ACHN (cell line): ENCODE measurements at places on chromosomes 2 and 18.

DNA sequence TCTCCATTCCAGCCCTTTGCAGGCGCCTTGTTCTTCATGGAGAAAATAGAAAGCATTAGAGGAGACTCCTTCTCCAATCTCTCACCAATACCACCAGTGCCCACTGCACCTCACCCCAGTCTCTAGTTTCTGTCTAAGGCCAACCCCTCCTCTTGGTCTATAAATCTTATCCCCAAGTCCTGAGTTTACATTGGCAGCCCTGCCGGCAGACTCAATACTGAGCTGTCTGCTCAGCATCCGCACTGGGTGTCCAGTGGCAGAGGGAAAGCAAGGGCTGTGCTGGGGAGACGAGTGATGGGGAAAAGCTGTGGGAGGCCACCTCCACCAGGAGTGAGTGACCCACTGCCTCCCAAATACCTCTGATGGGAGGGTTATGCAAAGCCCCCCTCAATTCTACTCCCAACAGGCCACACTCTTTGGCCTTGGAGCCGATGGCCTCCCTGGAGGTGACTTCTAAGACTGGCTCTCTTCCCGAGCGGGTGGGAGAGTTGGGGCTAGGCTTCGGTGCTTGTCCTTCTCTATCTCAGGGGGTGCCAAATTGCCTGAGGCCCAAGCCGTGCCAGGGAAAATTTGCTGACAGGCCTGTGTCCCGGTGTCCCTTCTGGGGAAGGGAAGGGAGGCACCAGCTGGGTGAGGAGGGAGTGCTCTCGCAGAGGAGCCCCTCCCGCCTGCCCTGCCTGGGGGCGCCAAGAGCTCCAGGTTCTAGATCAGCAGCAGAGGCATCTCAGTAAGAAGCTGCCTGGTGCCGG is 165.2 kb upstream of the MSH6 start:
- no peak for DNase-seq

DNA sequence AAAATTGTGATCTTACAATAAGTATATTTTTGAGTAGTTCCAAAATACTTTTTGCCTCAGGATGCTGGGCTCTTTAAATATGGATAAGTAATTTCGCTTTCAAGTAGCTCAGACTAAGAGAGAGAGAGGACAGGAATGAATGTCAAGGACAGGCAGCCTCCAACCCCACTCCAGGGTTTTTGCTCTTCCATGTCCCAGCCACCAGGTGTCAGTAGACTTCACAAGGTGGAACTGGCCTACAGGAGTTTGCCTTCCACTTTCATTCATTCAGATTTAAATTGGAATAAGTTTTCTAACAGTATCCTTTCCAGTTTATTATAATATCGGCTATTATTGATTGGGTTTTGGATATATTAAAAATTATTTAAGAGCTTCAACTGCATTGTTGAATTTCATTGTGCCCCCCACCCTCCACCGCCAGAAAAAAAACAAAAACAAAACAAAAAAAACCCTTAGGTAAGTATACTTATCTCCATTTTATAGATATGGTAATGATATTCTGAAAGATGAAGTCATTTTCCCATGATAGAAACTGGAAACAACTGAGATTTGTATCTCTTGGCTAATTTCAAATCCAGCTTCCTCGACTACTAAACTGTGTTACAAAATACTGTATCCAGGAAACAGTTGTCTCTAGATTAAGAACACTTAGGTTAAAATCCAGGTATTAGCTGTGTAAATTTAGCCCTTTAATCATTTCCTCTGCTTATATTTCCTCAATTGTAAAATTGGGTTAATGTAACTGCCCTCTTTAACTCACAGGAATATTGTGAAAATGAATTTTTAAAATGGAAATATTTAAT is 793.1 kb downstream of the ERBB4 start:
- peak; percentile 77 for DNase-seq

DNA sequence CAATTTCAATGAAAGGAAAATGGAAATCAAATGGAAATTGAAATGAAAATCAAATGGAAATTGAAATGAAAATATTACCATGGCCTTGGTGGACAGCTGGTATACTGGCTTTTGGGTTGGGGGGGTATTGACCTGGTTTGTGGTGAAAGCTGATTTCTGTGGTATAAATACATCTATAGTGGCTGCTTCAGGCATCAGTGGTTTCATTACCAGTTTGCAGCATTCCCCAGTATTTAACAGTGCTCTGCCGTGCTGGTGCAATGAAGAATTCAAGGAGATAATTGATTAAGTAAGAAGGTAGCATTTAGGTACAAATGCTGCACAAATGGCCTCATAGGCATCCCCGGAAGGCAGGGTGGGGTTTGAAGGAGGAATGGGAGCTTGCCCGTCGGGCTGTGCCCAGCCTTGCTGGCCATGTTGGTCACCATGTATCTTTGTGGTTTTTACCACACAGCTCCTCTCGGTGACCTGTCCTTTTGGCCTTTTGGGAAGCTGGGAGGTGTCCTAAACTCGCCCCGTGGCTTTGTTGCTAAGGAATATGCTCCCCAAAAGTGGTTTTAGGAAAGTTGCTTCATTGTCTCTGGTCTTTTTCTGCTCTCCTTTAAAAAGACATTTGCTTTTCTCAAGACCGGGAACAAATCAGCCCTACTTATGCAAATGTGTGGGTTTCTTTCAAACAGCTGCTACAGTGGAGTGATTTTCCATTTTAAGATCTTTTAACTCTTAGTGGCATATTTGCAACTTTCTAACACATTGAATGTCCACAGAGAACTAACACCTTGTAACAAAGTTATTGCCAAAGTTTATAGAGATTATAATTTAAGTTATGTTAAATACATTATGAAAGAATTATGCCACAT is 28.6 kb downstream of the SNTG2 start:
- DNase-seq: no peak

GRCh38 chr2:71940695-71941094 is 207.0 kb downstream of the CYP26B1 start:
- no peak for DNase-seq

DNA sequence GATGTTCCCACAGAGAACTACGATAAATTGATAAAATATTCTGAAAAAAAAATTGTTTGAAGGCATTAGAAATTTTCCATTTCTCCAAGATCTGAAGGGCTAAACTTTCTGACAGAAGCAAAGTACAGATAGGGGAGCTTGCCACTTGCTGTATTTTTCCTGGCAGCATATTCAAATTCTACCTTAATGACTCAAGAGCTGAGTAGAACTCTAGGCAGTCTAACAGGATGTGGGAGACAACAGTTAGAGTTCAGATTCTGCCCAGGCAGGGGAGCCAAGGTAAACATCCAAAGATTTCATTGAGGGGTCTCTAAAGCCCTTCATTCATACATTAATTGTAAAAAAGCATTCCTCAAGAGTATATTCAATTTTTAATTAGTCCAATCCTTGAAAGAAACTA is 46.0 kb upstream of the RIT2 start:
- no peak for DNase-seq

- DNase-seq: no peak
Observed at GRCh38 chr18:77042583-77042982, 90.0 kb downstream of the MBP start.

DNA sequence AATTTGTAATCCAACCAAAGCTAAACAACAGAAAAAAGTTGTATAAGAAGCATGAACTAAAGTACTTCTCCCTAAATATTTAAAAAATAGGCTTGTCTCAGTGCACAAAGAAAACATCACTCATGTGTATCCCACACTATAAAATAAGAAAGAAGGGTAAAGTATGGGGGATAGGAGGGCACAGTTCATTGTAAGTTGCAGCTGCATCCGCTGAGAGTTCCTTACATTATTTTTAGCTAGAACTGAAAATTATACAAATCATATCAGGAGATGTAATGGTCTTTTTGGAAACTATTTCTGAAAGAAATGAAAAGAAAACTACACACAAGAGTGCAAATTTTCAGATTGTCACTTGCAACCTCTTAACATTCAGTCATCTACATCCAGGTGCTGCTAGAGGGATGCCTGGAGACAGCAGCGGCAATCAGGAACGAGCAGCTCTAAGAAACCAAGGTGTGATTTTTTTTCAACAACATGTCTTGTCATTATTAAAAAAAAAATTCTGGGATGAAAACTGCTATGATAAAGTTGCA is 273.6 kb downstream of the ASXL3 start:
- DNase-seq: no peak

GRCh38 chr18:55908901-55909366 is 320.9 kb upstream of the TCF4 start:
- no peak for DNase-seq

GRCh38 chr2:44267796-44268648 is 7.3 kb upstream of the SLC3A1 start:
- peak; percentile 39 for DNase-seq

- DNase-seq: no peak
Observed at GRCh38 chr18:68937029-68937599, 139.2 kb downstream of the CCDC102B start.

- DNase-seq: no peak
Observed at GRCh38 chr2:134714228-134714627, 4.6 kb downstream of the TMEM163 start.

- peak; percentile 91 for DNase-seq
Observed at GRCh38 chr2:216777637-216778273, 82.1 kb downstream of the TNP1 start.

DNA sequence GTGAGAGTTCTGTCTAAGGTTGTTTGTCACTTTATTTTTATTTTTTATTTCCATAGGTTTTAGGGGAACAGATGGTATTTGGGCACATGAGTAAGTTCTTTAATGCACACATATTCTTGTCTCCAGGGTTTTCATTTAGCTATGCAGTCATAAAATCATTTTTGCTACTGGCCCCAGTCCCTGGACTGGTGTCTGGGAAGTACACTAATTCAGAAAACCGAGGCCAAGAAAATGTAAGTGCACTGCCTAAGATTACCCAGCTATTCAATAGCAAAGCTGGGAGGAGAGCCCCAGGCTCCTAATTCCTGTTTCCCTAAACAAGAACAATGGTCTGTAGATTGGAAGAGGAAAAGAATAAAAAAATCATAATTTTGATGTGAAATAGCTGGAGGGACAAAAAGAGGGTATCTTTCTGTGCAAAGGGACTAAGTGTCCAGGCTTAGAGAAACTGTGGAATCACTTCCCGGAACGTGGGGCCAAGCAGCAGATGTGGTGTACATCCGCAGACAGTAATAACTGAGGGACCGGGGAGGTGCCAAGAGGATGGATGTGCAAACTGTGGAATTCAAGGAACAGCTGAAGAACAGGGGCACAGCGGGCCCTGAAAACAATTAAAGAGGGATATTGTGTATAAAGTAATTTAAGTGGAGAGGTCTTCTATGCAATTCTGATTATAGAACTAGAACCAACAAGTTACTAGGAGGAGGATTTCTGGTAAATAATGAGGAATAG is 236.3 kb downstream of the ACKR3 start:
- no peak for DNase-seq

DNA sequence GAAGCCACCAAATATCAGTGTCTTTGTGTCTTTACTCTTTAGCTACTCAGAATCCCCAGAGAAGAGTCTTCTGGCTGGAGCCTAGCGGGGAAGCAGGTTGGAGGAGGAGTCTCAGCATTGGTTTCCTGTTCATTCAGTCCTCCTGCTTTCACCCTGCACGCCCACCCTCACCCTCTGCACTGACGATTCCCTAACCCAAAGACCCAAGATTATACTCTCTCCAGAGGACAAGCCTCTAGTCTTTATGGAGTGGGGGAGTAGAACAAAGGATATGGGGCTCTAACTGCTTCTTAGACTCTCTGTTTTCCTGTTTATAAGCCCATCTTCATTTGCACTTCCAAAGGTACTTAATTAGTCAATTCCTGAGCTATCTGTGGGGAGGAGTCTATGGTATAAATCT is 338.8 kb downstream of the AGPS start:
- DNase-seq: no peak

DNA sequence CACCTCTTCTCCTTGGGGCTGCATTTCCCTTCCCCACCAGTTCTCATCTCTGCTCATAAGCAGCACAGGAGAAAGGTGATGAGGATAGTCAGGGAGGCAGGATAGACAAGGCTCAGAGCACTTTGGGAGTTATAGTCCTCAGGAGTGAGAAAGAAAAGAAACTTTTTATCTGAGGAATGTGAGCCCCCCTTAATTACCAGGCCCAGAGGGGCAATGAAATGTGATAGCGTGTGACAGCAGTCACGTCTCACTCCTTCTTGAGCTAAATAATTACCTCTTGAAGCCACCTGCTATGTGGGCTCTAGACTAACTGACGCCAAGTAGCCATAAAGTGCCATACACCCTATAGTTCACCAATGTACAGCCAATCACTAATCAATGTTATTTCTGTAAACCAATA is 105.8 kb downstream of the SPP2 start:
- DNase-seq: no peak

- no peak for DNase-seq
Observed at GRCh38 chr18:62437235-62438017, 85.4 kb upstream of the ZCCHC2 start.

GRCh38 chr2:179302764-179303571 is 38.3 kb upstream of the SESTD1 start:
- DNase-seq: no peak

- no peak for DNase-seq
Observed at GRCh38 chr2:12816379-12817306, 99.9 kb downstream of the TRIB2 start.

- no peak for DNase-seq
Observed at GRCh38 chr2:48991415-48992131, 162.7 kb downstream of the FSHR start.

DNA sequence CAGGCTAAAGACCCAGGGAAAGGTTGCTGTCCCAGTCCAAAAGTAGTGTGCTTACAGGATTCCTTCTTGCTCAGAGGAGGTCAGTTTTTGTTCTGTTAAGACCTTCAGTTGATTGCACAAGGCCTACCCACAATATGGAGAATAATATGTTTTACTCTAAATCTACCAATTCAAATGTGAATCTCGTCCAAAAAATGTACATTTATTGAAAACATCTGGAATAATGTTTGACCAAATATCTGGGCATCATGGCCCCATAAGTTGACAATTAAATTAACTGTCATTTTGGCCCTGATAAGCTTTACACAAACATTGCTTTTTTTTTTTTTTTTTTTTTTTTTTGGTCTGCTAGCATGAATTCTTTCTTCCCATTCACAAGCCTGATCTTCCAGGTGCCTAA is 109.8 kb downstream of the CCDC178 start:
- DNase-seq: no peak

DNA sequence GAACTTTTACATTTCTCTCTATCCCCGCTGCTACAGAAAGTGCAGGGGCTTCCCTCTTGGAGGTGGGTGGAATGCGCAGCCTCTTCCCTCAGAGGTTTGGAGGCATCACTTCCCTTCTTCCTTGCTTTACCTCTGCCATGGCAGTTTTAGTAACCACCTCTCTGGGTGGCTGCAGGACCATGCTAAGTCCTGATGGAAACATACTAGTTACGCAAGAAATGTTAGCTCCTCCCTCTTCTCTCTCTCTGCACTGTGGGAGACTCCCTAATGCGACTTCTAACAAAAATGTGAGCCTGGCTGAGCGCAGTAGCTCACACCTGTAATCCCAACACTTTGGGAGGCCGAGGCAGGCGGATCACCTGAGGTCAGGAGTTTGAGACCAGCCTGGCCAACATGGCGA is 116.8 kb upstream of the RAB6C start:
- DNase-seq: no peak

- DNase-seq: no peak
Observed at GRCh38 chr2:191113761-191114160, 37.0 kb downstream of the STAT4 start.

DNA sequence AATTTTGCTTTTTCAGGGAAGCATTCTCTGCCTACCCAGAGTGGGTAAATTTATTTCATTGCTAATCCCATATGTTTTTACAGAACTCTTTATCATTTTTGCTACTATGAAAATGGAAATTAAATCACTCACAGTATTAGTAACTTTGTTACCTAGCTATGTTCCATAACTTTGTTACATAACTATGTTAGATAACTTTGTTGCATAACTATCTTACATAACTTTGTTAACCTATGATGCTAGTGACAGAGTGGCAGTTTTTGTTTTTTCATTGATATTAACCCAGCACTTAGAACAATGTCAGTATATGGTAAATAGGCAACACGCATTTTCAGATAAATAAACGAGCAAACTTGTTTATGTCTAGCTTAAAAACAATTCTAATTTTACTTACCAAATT is 286.6 kb downstream of the LRP1B start:
- no peak for DNase-seq
